GM23338 (cell line): ENCODE measurements at places on chromosomes 4 and X.
A peak's percentile ranks its signal among the peaks of the same experiment; 100 is the strongest.

GRCh38 chr4:155077452-155078229 is 130.8 kb upstream of the NPY2R start:
- peak; percentile 56 for DNase-seq

GRCh38 chr4:157225096-157225495 is 4.6 kb downstream of the GRIA2 start:
- no peak for DNase-seq

GRCh38 chrX:38336538-38337240 is 9.4 kb upstream of the RPGR start:
- DNase-seq: no peak

- no peak for DNase-seq
Observed at GRCh38 chrX:135981010-135981409, 4.2 kb upstream of the SLC9A6 start.

GRCh38 chrX:24235084-24235710 is 78.7 kb downstream of the SUPT20HL2 start:
- no peak for DNase-seq

DNA sequence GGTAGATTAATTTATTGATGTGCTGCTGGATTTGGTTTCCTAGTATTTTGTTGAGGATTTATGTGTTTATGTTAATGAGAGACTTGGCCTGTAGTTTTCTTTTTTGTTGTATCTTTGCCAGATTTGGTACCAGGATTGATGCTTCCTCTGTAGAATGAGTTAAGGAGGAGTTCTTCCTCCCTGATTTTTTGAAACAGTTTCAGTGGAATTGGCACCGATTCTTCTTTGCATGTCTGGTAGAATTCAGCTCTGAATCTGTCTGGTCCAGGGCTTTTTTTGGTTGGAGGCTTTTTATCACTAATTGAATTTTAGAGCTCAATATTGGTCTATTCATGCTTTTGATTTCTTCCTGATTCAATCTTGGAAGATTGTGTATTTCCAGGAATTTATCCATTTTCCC is 174.0 kb upstream of the NDST4 start:
- DNase-seq: no peak

- no peak for DNase-seq
Observed at GRCh38 chrX:4935846-4936245, 1222.4 kb upstream of the PRKX start.

- DNase-seq: no peak
Observed at GRCh38 chr4:81651243-81651899, 179.7 kb upstream of the RASGEF1B start.

- no peak for DNase-seq
Observed at GRCh38 chr4:8188743-8189550, 10.1 kb upstream of the SH3TC1 start.

DNA sequence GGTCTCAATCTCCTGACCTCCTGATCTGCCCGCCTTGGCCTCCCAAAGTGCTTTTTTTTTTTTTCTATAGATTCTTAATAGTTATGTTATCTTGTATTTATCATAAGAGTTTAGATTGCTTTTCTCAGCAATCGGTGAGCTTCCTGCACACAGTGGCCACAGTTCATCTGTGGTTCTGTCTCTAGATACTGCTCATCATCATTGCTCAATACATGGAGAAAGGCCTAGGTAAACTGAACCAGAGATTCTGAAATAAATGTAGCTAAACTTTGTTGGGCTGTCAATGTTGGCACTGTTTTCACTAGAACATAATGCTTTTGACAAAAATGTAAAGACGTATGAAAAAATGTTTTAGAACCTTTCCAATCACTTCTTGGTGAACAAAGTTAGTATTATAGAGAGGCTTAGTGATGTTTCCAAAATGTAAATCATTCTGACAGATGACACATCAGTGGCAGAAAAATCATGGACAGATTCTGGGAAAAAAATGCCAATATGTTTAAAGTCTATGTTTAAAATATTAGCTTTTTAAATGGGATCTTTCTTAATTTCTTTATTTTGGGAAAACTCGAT is 50.0 kb upstream of the LIMCH1 start:
- DNase-seq: no peak

- no peak for DNase-seq
Observed at GRCh38 chr4:5906191-5906590, 13.3 kb upstream of the CRMP1 start.

GRCh38 chr4:187608001-187608421 is 387.6 kb upstream of the ZFP42 start:
- no peak for DNase-seq

GRCh38 chr4:147780137-147780777 is 48.4 kb downstream of the ARHGAP10 start:
- DNase-seq: no peak

- no peak for DNase-seq
Observed at GRCh38 chr4:105061731-105062130, 84.9 kb upstream of the TET2 start.

DNA sequence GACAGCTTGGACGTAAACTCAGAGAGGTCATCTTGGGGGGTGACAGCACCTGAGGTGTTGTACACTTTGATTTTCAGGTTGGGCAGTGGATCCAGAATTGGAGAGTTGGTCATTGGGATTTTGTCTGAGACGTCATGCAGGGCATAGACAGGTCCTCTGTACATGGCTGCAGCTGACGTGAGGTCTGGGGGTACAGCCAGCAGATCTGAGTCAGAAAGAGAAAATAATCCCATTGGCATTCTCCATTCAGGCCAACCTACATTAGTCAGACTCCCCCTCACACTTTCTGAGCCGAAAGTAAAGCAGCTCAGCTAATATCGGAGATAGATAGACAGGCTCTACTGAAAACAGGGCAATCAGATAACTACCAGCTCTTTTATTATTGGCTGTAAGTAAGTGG is 329.7 kb downstream of the UNC5C start:
- no peak for DNase-seq

- peak; percentile 83 for DNase-seq
Observed at GRCh38 chr4:27278615-27279375, 418.2 kb downstream of the STIM2 start.

DNA sequence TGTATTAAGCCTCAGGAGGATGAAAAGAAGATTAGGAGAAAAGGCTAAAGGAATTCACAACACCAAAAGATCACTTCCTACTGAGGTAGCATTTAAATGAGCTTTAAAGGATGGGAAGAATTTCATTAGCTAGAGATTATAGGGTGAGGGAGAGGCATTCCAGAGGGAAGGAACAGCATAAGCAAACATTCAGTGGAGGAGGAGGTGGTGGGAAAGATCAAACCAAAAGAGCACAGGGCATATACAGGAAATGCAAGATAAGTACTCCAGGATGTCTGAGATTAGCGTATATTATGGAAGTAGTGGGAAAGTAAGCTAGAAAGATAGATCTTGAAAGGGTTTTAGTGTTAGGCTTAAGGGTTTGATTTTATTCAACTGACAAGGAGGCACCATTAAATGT is 84.8 kb downstream of the COL4A6 start:
- DNase-seq: peak; percentile 41

DNA sequence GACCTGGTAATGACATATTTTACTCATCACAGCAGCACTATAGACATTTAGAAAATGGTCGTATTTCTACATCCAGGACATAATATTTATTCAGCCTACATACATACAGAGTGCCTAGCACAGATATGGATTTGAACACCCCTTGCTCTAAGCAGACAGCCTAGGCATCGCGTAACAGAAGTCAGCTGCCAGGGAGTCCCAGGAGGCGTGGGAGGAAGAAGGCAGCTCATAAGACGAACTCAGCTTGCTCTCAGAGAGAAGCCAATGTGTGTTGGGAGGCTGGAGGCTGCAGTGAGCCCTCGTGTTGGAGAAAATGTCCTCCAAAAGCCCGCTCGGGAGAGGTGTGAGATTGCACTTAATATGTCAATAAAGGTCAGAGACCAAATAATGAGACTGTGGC is 131.6 kb downstream of the BCOR start:
- DNase-seq: no peak

DNA sequence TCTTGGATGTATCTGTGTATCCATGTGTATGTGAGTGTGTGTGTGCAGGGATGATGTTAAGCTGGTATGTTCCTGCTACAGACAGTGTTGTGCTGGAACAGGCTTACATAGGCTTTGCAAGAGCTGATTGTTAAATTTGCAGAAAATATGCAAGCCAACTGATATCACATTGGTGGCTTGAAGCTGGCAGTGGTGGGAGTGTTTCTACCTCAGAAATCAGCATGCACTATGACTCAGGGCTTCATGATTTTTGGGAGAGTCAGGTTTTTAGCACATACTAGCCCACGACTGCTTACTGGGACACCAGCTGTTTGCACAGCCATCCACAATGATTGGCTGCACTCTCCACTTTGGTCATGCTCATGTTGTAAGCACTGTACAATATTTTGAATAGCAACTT is 261.8 kb downstream of the DHX15 start:
- DNase-seq: no peak

GRCh38 chr4:3355266-3355748 is 62.5 kb downstream of the RGS12 start:
- DNase-seq: no peak

DNA sequence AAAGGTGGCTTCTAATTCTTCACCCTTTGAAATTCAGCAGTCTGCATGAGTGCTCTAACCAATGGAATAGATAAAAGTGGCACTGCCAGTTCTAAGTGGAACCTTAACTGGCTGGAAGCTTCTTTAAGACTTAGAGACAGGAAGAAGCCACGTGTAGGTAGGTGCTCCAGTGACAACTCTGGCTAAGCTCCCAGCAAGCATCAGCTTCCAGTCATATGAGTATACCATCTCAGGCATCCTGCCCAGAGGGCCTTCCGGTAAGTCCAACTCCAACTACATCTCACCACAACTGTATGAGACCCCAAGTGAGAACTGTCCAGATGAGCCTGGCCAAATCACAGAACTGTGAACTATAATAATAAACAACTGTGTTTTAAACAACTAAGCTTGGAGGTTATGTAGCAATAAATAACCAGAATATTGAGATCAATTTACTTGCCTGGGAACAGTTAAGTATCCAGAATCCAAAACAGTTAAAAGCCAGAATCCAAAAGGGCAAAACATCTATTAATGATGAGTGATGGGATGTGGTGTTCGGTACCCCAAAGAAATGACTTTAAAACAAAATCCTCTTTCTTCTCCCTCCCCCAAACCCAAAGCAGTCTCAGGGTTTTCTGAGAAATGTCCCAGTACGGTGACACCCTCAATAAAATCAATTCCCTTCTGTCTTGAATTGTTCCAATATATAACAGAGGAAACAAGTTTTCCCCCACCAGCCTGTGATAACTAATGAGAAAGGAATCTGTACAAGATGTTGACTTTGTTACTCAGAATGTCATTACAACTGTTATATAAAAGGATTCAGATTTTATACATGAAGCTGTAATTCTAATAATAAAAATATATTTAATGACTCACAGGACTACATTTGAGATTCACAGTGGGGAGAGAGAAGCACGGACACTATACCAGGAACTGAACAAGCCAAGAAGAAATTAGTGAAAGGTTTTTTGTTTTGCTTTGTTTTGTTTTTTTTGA is 4.2 kb downstream of the TSPAN5 start:
- DNase-seq: no peak

DNA sequence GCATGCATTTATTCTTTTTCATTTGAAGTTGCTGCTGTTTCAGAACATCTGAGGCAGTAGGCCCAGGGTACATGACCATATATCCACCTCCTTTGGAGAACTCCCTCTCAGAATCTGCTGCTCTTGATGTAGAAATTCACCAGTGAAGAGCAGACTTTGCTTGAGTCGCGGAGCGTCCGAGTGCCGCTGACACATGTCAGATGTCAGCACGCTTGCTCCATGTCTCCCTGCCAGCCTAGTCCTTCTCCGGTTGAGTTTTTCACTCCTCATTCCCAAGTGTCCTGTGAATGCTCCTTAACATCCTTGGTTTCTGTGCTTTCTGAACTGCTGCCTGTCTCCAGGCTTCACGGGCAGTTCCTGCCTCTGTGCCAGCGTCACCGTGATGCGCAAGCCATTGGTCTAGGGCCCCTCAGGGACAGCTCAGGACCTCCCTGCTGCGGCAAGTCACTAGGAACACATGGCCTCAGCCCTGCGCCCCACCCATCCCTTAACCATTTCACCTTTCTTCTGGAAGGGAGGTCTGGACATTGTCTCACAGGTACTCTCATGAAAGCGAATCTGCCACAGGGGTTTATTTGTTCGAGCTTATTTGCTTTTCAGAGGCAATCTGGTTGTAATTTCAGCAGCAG is 93.1 kb upstream of the RBPJ start:
- no peak for DNase-seq

- DNase-seq: peak; percentile 3
Observed at GRCh38 chrX:130158311-130158710, 7.3 kb downstream of the AIFM1 start.

DNA sequence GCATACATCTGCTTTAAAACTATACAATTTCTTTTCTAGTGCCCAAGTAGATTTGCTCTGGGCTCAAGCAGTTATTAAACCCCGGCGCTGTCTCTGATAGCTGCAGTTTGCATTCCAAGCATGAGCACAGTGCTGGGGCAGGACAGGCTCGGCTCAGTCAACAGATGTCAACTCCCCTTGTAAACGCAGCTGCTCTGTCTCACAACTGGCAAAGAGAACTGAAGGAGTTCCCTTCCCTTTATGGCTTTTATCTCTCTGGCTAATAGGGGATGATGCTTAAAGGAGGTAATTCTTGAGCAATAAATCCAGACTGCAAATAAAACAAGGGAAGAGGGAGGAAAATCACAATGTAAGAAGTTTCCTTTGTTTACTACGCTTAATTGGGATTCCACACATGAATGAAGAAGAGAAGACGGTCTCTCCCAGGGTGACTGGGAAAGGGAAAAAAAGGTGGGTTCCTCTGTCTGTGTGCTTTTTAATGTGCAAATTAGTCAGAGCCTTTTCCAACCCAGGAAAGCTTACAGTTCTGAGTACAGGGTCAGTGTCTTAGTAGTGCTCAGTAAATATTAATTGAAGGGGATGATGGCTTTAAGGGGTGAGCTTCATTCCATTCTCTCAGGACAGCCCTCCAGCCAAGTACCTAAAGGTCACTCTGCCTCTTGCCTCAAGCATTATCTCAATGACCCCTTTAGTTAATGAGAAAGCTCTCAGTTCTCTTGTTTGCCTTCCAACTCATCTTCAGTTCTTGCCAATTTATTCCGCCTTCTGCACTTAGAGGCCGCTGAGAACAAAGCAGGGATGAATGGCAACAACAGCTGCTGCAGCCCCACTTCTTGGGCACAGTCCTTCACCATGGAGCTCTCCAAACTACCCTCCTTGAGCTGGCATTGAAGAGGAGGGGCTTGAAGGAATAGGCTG is 155.7 kb upstream of the JADE1 start:
- DNase-seq: peak; percentile 47
